Activated CD4-positive, alpha-beta T cell treated with anti-CD3 and anti-CD28 coated beads, Interleukin-2, amount 10 ng/mL, durations not matched to agents 24 days and 14 days (primary cell): ENCODE measurements at places on chromosomes 4 and X.

DNA sequence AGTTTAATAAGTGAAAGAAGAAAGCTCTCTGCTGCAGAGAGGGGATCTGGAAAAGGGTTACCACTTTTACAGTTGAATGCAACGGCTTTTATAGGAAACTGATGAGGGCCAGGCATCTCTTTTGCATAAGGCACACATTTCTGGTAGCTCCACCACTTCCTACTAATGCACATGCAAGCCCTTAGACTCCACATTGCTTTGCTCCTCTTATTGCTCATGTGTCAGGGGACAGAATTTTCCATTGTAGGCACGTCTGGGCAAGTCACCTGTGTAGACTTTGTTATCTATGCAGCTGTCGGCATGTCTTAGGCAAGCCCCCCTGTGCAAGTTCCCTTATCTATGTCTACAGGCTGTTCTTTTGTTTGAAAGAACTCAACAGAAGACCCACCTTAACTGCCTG, 294.6 kb upstream of the STS start:
- no peak for DNase-seq

DNA sequence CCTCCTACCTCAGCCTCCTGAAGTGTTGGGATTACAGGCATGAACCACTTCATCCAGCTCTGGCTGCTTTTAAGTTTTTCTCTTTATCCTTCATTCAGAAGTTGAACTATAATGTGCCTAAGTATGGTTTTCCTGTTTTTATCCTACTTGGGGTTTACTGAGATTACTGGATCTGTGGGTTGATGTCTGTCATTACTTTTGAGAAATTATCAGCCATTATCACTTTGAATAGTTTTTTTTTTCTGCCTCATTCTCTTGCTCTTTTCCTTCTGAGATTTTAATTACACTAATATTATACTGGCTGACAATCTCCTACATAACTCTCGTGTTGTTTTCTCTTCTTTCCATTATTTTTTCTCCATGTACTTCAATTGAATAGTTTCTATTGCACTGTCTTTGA, 47.6 kb upstream of the MORC4 start:
- DNase-seq: no peak

DNA sequence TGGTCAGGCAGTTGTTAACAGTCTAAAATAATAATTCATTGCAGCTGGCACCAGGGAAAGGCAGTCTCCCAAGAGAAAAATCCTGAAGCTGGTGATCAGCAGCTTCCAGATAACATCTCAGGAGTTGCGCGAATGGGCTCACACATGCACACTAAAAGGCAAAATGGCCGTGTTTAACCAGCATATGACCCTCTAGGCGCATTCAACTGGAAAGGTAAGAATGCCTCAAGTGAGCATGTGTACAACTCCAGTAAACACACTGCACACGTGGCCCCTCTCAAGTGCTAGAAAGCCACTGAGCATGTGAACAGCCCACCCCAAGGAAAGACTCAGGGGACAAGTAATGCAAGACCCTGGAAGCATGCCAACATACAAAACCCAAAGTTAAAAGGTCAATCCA, 33.1 kb downstream of the STPG2 start:
- no peak for DNase-seq

DNA sequence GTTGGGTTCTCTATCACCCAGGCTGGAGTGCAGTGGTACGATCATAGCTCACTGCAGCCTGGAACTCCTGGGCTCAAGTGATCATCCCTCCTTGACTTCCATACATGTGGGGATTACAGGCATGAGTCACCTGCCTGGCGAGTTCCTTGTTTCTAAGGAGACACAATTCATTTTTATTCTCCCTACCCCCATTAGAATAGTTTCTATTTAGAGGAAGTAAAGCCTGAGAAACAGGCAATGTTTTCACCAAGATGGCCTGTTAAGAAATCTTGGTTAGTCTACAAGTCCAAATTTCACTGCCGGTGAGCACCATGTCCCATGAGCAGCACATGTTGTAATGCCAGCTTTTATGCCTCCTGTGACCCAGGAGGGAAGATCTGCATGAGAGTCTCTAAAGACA, 5.7 kb downstream of the CYBB start:
- DNase-seq: no peak

DNA sequence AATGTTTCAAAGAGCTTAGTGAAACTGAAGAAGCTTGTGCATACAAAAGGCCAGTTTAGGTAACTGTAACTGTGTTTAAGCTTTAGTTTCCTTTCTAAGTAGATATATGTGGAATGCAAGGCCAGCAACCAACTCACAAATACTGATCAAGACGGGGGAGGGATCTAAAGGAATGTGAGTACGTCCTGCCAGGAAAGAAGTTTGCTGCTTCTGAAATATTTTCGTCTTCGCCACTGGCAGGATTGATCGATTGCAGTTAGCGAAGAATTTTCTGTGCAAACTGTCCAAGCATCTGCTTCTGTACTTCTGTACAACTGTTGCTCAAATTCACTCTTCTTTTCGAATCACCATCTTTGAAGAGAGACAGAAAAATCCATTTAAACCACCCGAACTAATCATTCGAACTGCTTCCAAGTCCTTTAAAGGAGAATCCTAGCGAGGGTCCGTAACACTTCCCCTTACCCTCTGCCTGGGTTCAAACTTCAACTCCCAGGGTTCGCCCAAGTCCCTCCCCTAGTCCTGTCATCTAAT, 373 bp upstream of the INTS6L start:
- DNase-seq: no peak

GRCh38 chr4:4990857-4991540, 28.3 kb downstream of the CYTL1 start:
- no peak for DNase-seq

GRCh38 chr4:149701435-149702156, 114.0 kb downstream of the IQCM start:
- DNase-seq: no peak

GRCh38 chr4:59054086-59054485, 1943.9 kb upstream of the IGFBP7 start:
- no peak for DNase-seq

DNA sequence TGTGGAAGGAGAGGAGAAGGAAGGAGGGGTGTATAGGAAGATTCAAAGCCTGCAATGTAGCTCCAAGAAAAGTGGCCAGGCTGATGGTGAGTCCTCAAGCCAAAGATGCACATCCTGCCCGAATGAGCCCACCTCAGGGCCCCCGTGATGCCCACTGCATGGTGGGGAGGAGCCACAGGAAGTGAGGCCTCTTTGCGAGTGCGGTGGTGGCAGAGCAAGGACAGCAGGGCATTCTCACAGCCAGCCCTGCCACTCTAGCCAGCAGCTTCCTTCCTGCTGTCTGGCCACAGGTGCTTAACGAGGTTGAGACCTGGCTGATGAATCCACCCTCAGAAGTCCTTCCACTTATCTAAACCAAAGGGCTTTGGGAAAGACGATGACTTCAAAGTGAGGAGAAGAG, 55.8 kb downstream of the BCOR start:
- DNase-seq: no peak

DNA sequence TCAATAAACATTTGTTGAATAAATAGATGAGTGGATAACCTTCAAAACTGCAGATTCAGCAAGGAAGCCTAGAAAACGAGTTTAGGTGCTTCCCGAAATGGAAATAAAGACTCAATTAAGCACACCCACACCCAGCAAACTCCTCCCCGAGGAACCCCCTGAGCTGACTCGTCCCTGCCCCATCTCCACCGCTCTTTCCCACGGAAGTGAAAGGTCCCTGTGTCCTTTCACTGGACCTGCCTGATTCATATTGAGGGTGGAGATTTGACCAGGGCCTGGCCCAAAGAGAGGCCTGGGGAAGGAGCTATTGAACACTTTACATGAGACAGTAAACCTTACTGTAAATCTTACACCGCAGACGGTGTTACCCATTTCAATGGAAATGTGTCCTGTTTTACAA, 129.1 kb downstream of the CPZ start:
- DNase-seq: no peak

- DNase-seq: peak; percentile 53
Measured at GRCh38 chr4:121765971-121766538, 1.1 kb upstream of the SMIM43 start.

DNA sequence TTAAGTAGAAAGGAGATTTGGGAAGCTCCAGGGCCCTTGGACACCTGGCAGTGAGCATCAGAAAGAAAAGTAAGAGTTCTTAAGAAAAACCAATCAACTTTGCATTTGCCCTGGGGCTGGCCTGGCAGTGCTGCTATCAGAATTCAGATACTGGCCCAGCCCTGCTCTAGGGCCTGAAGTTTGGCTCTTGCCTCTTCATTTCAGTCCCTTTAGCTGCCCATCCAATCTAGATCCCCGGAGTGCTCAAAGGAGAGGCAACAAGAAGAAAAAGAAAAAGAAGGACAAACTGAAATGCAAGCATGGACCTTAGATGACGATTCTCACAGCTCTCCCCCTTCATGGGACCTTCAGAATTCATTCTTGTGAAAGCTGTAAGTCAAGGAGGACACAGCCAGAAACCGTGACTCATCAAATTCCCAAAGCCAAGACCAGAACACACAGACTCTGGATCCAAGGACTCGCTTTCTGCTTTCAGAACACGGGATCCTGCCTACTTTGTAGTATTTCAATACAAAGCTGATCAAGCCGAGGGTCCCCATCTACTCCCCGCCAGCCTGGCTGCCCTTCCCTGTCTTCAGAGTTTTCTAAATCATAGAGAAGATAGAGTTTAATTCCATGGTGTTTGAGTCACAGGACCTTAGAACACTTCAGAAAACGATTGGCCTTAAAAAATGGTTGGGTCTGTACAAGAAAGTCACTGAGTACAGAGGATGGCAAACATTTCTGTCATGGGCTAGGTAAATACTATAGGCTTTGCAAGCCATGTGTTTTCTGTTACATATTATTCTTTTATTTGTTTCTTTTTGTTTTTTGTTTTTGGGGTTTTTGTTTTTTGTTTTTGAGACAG, 103.7 kb downstream of the RBM47 start:
- no peak for DNase-seq

DNA sequence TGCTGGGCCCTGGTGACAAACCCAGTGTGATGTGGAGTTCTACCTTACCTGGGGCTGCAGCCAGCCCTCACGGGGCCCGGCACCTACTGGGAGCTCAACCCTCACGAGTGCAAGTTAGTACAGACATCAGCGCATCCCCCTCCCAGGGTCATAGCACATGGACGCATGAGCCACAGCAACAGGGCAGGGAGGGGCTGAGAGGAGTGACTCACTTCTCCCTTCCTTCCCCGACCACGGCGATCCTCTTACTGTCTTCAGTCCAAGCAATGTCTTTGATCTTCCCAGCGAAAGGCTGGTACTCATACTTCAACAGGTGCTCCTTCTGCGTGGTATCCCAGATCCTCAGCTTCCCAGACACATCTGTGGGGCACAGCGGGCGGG, 17.8 kb downstream of the WDR1 start:
- DNase-seq: peak; percentile 74

DNA sequence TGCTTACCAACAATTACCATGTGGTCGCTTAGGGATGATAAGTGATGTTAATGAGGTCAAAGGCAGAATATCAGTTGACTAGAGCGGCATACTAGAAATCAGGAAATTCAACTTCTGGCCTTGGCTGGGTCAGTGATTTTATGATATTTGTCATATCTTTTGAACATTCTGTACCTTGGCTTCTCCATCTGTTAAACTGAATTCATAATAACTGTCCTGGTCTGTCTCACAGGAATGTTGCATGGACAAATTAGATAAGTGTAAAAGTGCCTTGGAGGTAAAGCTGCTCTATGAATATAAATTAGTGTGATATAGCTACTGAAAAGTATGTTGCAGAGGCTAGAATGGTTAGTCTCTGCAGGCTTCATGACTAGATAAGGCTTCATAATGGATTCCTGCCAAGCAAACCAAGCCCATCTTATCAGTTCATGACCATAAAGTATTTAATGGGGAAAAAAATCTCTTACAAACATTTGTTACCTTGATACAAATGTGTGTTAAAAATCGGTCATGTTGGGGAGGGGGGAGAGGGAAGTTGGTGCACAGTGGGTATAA, 104.6 kb upstream of the BMPR1B start:
- no peak for DNase-seq

DNA sequence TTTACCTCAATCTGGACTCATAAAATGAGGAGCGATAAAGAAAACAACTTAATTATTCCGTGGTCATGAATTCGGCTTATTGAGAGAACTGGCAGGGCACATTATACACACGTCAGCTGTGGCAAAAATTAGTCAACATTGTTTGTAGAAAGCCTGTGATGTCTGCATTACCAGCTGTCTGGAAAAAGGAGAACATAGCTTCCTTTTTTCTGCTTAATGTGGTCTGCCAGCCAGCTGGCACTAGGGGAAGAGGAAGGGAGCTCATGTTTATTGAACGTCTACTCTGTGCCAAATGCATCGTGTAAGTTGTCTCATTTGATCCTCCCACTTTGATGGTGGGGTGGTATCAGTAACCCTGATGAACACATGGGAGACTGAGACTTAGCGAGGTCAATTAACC, 367.6 kb downstream of the ARHGAP24 start:
- no peak for DNase-seq

DNA sequence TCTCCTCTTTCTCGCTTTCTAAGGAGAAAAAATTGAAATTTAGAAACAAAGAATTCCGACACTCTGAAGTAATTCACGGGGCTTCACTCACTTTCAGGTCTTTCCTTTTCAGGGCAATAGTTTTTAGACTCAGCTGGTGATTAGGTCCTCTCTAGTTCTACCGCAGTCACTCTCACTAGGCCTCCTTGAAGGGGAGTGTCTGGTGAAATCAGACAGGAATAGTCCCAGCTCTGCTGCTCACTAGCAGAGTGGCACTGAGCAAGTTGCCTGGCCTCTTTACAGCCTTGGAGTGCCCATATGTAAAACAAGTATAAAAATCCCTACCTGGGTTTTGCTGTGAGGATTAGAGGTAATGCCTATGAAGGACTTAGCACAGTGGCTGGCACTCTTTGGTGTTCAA, 64.1 kb downstream of the NEUROG2 start:
- DNase-seq: no peak

DNA sequence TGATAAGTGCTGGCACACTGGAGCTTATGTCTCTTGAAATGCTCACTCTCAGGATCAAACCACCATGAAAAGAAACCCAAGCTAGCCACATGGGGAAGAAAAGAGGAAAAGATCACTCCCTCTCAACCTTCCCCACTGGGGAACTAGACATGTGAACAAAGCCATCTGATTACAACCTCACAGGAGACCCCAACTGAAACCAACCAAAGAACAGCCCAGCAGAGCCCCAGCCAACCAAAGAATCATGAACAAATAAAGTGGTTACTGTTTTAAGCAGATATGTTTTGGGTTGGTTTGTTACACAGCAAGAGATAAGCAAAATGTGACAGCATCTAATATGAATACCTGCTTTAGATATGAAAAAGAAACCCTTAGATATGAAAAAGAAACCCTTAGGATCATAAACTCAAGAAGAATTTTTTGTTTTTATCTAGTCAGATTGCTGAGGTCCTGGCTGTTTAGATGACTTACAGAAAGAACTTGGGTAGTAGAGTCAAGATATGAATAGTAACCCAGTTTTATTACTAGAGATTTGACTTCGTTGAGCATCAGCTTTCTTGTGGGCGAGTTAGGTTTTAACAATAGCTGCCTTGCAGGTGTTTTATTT, 23.7 kb upstream of the TLR7 start:
- DNase-seq: no peak

GRCh38 chrX:154795016-154795415, 10.3 kb downstream of the MPP1 start:
- DNase-seq: no peak

GRCh38 chr4:83568062-83568461, 32.2 kb downstream of the GPAT3 start:
- DNase-seq: no peak
